ENCODE measurements at places on chromosomes 5 and 9.

GRCh38 chr5:84016085-84016484 is 295.4 kb upstream of the HAPLN1 start:
- DNase-seq: no peak

DNA sequence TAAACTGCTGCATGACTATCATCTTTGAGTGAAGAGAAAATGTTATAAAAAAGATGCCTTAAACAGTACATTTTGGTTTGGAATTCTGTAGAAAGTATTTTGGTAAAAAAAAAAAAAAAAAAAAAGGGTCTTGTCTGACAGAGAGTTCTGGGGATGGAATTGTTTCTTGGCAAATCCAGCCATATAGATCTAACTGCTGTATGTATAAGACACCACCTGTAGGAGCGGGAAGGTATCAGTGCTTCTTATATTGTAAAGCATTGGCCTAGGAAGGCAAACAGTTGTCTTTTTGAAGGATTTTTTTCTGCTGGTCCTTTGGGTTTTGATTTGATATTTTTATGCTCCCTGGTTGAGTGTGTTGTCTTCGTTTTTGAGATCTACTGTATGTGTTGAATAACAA is 2.8 kb downstream of the PURA start:
- no peak for DNase-seq

- no peak for DNase-seq
These were observed 2.7 kb upstream of the APBA1 start for GRCh38 chr9:69674716-69675438.

- DNase-seq: no peak
These were observed 2.5 kb upstream of the DCANP1 start for GRCh38 chr5:135449644-135450043.

DNA sequence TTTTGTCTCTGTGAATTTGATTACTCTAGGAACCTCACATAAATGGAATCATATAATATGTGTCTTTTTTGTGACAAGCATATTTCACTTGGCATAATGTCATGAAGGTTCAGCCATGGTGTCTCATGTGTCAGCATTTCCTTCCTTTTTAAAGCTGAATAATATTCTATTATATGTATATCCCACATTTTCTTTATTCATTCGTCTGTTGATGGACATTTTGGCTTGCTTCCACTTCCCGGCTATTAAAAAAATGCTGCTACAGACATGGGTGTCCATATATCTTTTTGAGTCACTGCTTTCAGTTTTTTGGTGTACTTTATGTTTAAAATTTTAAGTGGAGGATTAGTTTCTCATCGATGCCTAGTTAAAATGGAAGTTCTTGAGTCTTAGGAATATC is 59.8 kb upstream of the C5orf63 start:
- DNase-seq: no peak

- no peak for DNase-seq
These were observed 56.0 kb downstream of the AOPEP start for GRCh38 chr9:94782355-94783101.

DNA sequence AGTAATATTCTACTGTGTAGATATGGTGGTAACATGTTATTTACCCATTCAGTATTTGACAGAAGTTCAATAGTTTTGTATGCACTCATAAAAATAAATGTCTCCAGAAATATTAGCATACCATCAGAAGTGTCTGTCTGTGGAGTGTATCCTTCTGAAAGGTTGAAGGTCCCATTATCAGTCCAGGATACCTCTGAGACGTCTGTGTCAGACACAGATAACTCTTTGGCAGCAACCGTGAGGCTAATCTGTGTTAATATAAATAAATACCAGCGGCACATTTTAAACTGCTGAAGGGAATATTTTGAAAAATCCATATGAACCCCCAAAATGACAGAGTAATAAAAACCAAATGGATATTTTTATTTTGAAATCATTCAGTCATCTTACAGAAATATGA is 11.9 kb upstream of the ZNF622 start:
- DNase-seq: no peak

DNA sequence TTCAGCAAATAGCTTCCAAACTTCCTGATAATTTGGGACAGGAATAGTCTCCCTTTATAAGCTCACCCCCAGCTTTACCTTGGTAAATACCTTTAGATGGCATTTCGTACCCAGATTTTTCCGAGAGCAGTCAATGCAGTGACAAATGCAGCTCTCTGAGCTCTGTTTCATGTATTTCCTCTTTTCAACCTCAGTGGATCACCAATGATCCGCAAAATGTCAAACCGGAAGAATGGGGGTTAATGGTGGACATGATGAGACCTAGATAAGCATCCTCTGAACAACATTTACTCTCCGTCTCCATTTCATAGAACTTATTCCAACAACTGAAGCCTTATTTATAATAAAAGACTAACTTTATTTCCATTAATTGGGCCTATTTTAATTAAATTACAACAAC is 227.3 kb downstream of the MCTP1 start:
- DNase-seq: peak; percentile 63

GRCh38 chr9:131737426-131737825 is 2.5 kb downstream of the RAPGEF1 start:
- no peak for DNase-seq

DNA sequence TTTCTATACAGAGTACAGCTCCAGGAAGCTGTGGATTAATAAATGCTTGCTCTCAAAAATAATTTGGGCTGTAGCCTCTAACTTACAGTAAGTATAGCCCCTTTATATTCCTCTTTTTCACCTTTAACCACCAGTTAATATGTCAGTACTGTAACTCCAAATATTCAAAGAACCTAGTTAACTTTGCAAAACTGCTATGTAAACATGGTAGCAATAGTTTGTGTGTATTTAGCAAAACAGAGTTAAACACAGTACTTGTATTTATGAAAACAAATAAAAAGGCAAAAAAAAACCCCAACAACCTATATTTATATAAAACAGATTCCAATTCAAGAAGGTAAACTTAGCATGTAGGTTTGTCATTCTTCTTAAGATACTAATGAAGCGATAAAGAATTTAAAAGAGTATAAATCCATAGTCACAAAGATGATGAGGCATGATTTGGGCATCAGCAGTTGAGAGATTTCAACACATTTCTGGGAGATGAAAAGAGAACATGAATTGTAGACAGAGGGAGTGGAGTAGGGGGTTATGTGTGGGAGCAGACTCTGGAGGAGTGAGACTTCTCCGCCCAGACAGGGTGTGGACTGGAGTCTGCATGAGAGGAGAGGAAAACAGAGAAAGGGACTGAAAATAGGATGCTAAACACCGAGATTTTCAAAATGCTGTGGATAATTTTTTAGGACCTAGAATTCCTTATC is 47.0 kb upstream of the F2RL1 start:
- no peak for DNase-seq

DNA sequence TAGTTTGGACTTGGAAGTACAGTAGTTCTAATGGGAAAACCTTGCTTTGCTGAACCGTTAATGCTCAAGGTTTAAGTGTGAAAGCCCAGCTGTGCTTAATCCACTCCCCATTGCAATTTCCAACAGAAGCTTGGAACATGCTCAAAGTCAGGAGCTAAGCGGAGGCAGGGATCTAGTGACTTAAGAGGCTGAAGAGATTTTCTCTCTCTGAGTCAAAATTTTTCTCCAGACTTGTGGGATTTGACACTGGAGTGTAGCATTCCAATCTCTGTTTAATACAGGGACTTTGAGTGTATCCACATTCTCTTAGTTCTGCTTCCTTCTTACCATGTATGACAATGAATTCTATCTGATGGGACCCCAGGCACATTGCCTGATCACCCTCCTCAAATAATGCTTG is 471.8 kb downstream of the KIF4B start:
- no peak for DNase-seq

Measured in GDM1 (cell line).